Stimulated activated CD4-positive, alpha-beta T cell treated with anti-CD3 and anti-CD28 coated beads, TNF-alpha, amount 100 ng/mL, for 1 hour (primary cell): ENCODE measurements at places on chromosomes 7 and 10.

DNA sequence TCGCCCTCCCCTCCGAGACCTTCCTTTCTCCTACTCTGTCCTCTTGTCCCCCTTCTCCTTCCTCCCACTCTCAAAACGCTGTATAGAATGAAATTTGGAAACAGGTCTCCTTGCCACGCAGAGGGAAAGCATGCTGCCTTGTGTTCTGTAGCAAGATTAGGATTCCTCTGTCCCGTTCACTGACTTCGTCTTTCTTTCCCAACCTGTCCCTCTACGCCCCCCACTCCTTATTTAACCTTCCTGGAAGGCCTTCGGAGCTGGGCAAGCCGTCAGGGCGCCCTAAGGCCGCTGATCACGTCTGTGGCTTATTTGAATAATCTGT lies 1.3 kb downstream of the HOXA9 start:
- DNase-seq, result no peak

DNA sequence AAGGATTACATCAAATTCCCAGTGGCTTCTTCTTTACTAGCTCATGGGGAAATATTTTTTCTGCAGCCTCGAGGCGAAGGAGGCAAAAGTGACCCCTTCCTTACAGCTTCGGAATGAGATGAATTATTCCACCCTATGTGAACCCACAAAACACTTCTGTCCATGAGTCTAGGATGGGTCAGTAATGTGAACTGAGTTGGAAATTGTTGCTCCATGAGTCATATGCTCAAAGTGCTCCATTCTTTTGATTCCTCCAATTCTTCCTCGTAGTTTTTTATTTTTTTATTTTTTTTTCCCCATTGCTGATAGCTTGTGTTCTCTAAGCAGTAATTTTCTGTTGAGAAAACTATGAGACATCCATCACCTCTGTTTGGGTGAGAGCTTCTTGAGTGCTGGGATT lies 31.7 kb upstream of the FAM204A start:
- no peak for DNase-seq

GRCh38 chr7:131970602-131971001 lies 414.2 kb upstream of the PODXL start:
- DNase-seq, result no peak

DNA sequence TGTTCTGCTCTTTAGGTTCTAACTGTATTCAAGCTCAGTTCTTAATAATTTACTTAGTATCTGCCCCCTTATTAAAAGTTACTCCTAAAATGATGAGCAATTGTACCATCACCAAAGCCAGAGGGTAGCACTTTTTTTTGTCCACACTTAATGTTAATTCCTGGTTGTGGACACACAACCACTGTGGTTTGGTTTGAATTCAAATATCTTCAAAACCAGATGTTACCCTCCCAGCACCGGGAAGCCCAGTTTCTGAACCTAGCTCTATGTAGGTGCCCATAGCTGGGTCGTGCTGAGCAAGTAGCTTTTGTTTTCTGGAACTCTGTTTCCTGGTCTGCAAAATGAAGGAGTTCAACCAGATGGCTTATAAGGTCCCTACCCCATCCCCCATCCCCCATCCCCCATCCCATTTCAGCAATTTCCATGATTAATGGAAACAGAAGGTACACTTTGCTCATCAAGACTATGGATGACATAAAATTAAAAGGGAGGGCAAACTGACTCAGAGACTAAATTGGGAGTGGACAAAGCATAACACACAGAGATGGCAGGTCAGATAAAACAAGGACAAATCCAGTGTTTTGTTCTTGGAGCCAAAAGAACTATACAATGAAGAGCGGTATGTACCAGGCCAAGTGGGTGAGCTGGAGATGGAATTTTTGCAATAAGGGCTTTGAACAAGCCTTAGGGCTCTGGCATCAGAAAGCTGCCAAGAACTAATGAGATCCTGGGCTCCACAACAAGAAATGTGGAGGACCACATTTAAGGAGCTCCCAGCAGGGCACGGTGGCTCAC lies 56.7 kb downstream of the DLG5 start:
- no peak for DNase-seq

DNA sequence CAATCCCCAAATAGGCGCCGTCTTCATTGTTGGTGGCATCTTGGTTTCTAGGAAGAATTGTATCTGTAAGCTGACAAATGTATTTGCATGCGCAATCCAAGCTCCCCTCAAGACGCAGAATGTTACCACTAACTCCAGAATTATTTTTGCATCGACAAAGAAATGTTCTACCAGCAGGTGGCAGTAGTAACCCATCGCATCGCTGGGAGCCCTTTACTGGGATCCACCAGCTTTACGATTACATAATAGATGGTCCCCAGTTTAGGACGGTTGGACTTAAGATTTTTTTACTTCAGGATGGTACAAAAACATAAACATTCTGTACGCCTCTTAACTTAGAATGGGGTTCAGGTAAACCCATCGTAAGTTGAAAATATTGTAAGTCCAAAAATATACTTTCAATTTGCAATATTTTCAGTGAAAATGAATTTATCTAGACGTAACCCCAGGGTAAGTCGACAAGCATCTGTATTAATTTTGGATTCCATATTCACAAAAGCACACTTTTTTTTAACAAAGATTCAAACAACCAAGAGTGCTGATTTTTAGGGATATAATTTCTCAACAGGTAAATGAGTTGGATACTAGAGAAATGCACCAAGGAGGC lies 114.0 kb upstream of the COBL start:
- DNase-seq, result no peak

- no peak for DNase-seq
These were observed 133.6 kb downstream of the SEMA3C start for GRCh38 chr7:80785276-80785675.

DNA sequence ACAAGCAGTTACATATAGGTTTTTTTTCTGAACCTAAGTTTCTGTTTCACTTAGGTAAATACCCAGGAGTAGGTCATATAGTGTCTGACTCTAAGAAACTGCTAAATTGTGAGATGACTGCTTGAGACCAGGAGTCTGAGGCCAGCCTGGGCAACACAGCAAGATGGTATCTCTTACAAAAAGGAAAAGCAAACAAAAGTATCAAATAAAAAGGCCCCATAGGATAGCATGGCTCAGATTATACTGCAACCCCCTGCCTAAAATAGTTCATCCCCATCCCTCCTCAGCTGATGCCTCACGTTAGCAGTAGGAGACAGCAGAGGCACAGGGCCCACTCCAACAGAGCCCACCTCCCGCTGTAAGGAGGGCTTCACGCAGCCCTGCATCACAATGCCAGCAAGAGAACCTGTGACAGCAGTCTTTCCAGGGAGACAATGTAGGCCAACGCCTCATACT lies 90.3 kb downstream of the SRPK2 start:
- DNase-seq, result no peak

GRCh38 chr10:119634219-119634544 lies 17.0 kb upstream of the BAG3 start:
- DNase-seq, result no peak

- no peak for DNase-seq
These were observed 8.7 kb downstream of the TNRC18 start for GRCh38 chr7:5414916-5415315.

GRCh38 chr10:49314806-49315205 lies 15.8 kb downstream of the C10orf71 start:
- no peak for DNase-seq

- DNase-seq, result no peak
These were observed 36.9 kb downstream of the ADD3 start for GRCh38 chr10:110044681-110045080.

- no peak for DNase-seq
These were observed 33.3 kb downstream of the DNAJB12 start for GRCh38 chr10:72321248-72322029.

DNA sequence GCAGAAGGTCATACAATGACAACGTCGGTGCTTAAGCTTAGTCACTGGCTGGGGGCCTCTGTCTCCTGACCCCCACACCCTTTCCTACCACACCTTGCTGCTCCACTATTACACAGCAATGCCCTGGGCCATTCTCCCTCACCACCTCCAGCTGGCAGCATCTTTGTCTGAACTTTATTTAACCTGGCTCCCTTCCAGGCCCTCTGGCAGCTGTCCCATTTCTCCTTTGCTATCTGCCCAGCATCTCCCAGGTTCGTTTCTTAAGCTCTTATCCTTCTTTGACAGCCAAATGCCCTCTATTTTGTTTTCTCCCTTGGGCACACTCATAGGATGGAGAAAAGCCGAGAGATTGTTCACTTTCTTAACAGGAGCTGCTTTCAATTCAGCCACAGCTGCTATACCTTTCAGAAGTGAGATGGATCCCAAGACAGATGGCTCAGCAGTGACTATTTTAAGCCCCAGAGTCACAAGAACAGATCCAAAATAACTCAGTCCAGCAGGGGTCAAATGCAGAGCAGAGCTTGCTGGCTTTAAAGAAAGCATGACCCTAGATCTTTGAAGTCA lies 1277.1 kb upstream of the AUTS2 start:
- no peak for DNase-seq

DNA sequence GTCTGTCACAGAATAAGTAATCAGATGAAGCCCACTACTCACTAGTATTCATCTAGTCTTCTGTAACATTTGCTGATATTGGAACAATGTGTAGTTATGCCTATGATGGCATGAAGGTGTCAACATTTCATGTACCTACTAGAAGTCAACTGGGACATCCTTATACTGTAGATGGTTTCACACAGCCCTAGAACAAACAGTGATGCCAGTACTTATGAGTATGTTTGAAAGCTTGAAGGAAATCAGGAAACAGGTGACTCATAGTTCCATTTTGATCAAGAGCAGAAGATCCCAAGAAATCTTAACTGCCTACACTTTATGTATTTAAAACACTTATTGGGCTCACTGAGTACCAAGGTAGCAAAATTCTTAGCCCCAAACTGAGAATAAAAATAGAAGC lies 1519.6 kb downstream of the REEP3 start:
- no peak for DNase-seq

- no peak for DNase-seq
These were observed 30.6 kb upstream of the GALNTL5 start for GRCh38 chr7:151925446-151926335.

GRCh38 chr10:69570050-69570816 lies 3.0 kb downstream of the NEUROG3 start:
- DNase-seq, result no peak

GRCh38 chr7:98178762-98179490 lies 32.3 kb upstream of the BHLHA15 start:
- no peak for DNase-seq

GRCh38 chr7:18768256-18768655 lies 272.7 kb downstream of the HDAC9 start:
- no peak for DNase-seq

- DNase-seq, result no peak
These were observed 131.6 kb upstream of the NPY start for GRCh38 chr7:24152356-24152755.

DNA sequence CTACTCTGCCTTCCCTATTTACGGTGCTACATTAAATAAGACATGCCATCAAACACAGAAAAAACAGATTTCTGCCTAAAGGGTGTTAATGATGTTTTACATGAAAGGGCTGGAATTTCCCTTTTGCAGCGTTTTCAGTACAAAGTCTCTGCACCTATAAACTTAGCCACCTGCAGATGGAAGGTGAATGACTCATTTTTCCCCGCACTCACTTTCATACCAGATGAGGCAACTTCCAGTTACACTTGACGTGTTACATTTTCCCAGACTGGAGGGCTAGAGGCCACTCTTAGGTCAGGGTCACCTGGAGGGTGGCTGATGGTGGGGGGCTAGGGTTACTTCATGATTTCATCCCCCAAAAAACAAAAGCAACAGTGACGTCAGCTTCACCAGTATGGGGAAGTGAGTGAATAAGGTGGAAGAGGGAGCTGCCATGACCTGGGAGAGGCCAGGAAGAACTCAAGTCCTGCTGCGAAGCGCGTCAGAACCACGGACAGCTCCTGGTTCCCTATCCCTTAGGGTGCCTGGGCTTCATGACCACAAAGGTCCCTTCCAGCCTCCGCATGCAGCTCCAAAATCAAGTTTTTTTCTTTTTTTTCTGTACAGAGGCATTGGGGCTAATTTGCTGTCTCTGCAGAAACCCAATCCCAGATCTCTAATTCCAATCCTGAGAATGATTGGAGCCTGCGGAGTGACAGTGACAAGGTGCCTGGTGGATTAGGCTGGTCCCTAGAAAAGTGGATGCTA lies 94.0 kb downstream of the ADARB2 start:
- no peak for DNase-seq

DNA sequence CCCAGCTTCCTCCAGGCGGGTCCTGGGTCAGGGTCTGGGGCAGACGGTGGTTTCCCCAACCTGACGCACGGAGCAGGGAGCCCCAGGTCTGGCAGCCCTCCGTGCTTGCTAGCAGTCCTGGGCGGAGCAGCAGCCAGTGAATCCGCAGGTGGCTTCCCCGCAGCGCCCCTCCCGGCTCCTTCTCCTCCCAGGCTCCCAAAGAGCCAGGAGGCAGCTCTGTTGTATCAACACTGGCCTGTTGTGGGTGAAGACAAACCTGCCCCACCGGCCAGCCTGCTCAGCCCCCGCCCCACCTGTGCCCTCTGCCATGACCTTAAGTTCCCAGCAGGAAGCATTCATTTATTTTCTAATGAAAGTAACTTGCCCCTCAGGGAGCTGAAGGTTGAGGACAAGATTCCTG lies 24.0 kb upstream of the TMEM213 start:
- no peak for DNase-seq

DNA sequence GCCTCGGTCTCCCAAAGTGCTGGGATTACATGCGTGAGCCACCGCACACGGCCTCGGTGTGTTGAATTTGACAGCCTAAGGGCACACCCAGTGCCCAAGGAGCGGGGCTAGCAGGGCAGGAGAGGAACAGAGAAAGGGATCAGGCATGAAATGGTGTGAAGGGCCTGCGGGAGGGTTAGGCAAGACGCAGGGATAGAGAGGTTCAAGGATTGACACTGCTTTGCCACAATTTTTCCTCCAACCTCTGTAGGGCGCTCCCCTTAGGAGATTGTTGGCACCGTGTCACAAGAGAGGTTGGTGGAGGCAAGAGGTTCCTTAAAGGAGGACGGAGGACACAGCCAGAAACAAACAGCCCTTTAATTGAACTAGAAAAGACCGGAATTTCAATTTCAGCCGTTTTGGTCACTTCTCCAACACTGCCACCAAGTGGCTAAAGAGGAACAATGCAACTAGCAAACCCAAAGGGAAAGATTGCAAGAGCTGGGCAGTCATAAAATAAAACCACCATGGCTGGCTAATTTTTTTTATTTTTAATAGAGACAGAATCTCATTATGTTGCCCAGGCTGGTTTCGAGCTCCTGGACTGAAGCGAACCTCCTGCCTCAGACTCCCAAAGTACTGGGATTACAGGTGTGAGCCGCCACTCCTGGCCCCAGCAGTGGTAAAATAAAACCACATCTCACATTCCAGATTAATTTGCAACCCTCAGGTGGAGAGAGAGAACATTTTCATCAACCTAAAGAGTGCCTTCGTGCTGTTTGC lies 6.9 kb upstream of the CREB3L2 start:
- DNase-seq, result no peak

- no peak for DNase-seq
These were observed 91.8 kb downstream of the SH3PXD2A start for GRCh38 chr10:103763374-103764202.
